Stomach (tissue), 19 donors: ENCODE measurements at places on chromosomes 7 and 10.

GRCh38 chr7:90246171-90246570, 1.2 kb downstream of the CFAP69 start:
- H3K4me3 ChIP-seq: peak overlapping the region; percentile 79
- H3K27ac ChIP-seq: no peak overlapping the region
- DNase-seq: peak; percentile 39

GRCh38 chr10:91596825-91597196, 36.1 kb downstream of the PPP1R3C start:
- no peak overlapping the region for H3K4me3 ChIP-seq
- H3K4me1 ChIP-seq: peaks cover 46% of the 10 kb centered on the region
- H3K27ac ChIP-seq: no peak overlapping the region
- H3K36me3 ChIP-seq: no peaks in the 10 kb centered on the region

DNA sequence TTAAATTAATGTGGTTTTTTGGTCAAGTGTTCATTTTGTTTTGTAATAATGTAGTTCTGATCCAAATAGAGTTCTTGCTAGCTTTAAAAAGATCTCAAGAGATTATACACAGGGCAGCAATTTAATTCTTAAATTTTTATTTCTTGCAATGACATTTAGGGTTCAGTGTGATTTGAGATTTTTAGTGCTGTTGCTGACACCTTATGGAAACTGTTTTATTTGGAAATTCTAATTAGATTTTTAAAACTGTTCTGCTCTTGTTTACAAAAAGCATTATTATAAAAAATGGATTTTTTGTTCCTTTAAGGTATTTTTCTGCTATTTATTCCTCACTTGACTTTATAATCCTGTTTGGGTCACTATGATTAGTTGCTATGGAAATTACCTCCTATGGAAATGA, 72.1 kb downstream of the RTKN2 start:
- no peak for DNase-seq
- H3K36me3 ChIP-seq: no peaks in the 10 kb centered on the region
- no peaks in the 10 kb centered on the region for H3K4me1 ChIP-seq
- no peak overlapping the region for H3K4me3 ChIP-seq

DNA sequence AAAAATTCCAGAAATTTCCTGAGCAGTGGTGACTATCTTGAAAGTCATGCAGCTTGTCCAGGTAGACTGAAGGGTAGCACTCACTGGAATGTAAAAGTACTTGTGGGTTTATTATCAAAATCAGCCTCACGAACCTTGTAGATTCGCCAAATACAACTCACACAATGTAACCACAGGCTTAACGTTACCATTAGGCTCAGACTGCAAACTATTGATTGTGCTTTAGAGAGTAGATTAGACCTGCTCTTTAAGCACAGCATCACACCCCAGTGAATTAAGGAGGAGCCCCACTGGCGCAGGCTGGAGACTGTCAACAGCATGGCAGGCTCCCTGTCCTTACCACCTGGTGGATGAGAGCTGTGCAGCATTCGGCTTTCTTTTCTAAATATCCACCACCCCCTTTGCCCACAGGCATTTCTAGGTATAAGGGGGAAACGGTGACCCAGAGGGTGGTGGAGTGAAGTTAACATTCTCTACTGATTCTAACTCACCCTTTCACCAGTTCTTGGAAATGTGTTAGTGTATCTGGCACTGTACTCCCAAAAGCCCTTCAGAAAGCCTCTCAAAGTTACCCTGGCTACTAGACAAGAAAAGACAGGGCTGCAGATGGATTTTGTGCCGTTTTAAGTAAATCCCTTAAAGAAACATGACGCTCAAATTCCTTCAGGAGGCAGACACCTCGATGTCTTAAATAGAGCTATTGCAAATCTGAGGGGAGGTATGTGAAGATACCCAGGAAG, 56.6 kb downstream of the GSDME start:
- no peak overlapping the region for H3K27ac ChIP-seq
- no peaks in the 10 kb centered on the region for H3K27me3 ChIP-seq

GRCh38 chr10:15681076-15681475, 38.6 kb downstream of the ITGA8 start:
- no peaks in the 10 kb centered on the region for H3K36me3 ChIP-seq
- no peak overlapping the region for H3K27ac ChIP-seq
- no peak overlapping the region for H3K4me3 ChIP-seq
- no peak for DNase-seq
- H3K4me1 ChIP-seq: no peaks in the 10 kb centered on the region
- H3K27me3 ChIP-seq: no peaks in the 10 kb centered on the region

GRCh38 chr10:51204701-51205100, 130.4 kb downstream of the PRKG1 start:
- no peak overlapping the region for H3K27ac ChIP-seq
- H3K36me3 ChIP-seq: no peaks in the 10 kb centered on the region
- no peak for DNase-seq
- no peaks in the 10 kb centered on the region for H3K4me1 ChIP-seq
- H3K4me3 ChIP-seq: no peak overlapping the region
- no peaks in the 10 kb centered on the region for H3K27me3 ChIP-seq

DNA sequence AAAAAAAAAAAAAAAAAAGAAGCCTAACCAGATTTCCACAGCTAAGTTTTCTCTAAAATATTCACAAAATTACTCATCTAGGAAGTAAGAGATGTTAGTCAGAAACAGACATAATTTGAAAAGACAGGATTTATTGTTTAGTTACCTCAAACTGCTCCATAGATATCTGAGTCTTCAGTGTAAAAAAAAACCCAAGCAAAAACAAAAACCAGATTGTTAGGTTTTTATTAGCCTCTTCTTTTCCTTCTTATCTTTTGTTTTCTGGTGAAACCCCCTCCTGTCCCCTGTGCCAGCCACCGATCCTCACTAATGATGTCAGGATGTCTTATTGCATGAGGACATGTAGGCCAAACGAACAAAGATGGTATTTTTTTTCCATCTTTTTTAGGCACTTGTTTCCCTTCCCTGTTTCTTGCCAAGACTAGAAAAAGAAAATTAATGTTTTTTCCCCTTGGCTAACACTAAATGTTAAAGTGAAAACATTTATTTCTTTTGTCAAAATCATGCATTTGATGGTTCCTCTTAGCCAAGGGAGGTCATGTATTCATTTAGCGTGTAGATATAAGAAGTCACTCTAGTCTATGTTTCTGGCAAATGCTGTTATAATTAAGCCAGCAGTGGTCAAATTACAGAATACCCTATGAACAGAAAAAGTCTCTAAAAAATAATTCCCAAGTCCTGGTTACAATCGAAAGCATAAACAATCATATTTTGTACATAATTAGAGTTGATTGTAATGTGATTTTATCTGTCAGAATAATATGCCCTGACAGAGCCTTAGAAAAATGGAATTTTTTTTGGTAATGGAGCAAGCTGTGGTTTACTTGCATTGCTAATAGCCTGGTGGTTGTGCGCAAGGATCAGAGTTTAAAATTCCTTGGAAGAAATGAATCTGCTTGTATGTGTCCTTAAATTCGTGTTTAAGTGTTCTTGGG, 702.4 kb upstream of the FZD8 start:
- peak; percentile 9 for DNase-seq
- no peaks in the 10 kb centered on the region for H3K4me1 ChIP-seq
- no peaks in the 10 kb centered on the region for H3K27me3 ChIP-seq

- H3K36me3 ChIP-seq: no peaks in the 10 kb centered on the region
- H3K4me3 ChIP-seq: no peak overlapping the region
- H3K27me3 ChIP-seq: no peaks in the 10 kb centered on the region
- H3K4me1 ChIP-seq: no peaks in the 10 kb centered on the region
- DNase-seq: no peak
Observed at GRCh38 chr7:147436718-147437117, 1153.8 kb upstream of the C7orf33 start.

- no peaks in the 10 kb centered on the region for H3K4me1 ChIP-seq
- H3K27ac ChIP-seq: no peak overlapping the region
- H3K27me3 ChIP-seq: no peaks in the 10 kb centered on the region
Observed at GRCh38 chr7:20287317-20287716, 43.4 kb upstream of the ITGB8 start.

- no peaks in the 10 kb centered on the region for H3K36me3 ChIP-seq
- no peaks in the 10 kb centered on the region for H3K4me1 ChIP-seq
- no peak for DNase-seq
Observed at GRCh38 chr7:124716894-124717293, 48.7 kb downstream of the GPR37 start.

GRCh38 chr10:132643709-132644526, 106.3 kb downstream of the INPP5A start:
- no peak overlapping the region for H3K27ac ChIP-seq
- H3K27me3 ChIP-seq: no peaks in the 10 kb centered on the region
- H3K4me1 ChIP-seq: peaks cover 48% of the 10 kb centered on the region
- peak; percentile 29 for DNase-seq
- no peaks in the 10 kb centered on the region for H3K36me3 ChIP-seq

GRCh38 chr7:96269246-96269994, 52.5 kb downstream of the SLC25A13 start:
- H3K27me3 ChIP-seq: no peaks in the 10 kb centered on the region
- no peak overlapping the region for H3K27ac ChIP-seq
- H3K36me3 ChIP-seq: peaks cover 9% of the 10 kb centered on the region
- no peak for DNase-seq
- no peak overlapping the region for H3K4me3 ChIP-seq
- no peaks in the 10 kb centered on the region for H3K4me1 ChIP-seq

- H3K4me3 ChIP-seq: no peak overlapping the region
- no peak overlapping the region for H3K27ac ChIP-seq
- DNase-seq: no peak
- H3K4me1 ChIP-seq: no peaks in the 10 kb centered on the region
Observed at GRCh38 chr7:49483142-49483541, 290.3 kb upstream of the VWC2 start.

DNA sequence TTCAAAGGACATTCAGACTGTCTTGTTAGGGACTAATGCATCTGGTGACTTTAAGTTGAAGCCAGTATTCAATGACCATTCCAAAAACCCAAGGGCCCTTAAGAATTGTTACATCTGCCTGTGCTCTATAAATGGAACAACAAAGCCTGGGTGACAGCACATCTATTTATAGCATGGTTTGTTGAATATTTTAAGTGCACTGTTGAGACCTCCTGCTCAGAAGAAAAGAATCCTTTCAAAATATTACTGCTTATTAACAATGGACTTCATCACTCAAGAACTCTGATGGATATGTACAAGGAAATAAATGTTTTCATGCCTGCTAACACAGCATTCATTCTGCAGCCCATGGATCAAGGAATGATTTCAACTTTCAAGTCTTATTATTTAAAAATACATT, 33.1 kb upstream of the CYP26C1 start:
- H3K27me3 ChIP-seq: no peaks in the 10 kb centered on the region
- no peak overlapping the region for H3K27ac ChIP-seq
- no peak for DNase-seq
- peaks cover 20% of the 10 kb centered on the region for H3K36me3 ChIP-seq
- no peaks in the 10 kb centered on the region for H3K4me1 ChIP-seq

- H3K27me3 ChIP-seq: no peaks in the 10 kb centered on the region
- no peak overlapping the region for H3K4me3 ChIP-seq
- DNase-seq: no peak
- no peak overlapping the region for H3K27ac ChIP-seq
- H3K4me1 ChIP-seq: no peaks in the 10 kb centered on the region
Observed at GRCh38 chr7:14403587-14403986, 414.1 kb upstream of the ETV1 start.

- H3K4me1 ChIP-seq: no peaks in the 10 kb centered on the region
- no peak overlapping the region for H3K27ac ChIP-seq
- no peak for DNase-seq
- no peaks in the 10 kb centered on the region for H3K36me3 ChIP-seq
Observed at GRCh38 chr10:101920546-101920945, 76.9 kb upstream of the KCNIP2 start.

- H3K36me3 ChIP-seq: no peaks in the 10 kb centered on the region
- H3K4me1 ChIP-seq: no peaks in the 10 kb centered on the region
- no peak overlapping the region for H3K27ac ChIP-seq
- no peak overlapping the region for H3K4me3 ChIP-seq
Observed at GRCh38 chr7:142131439-142132185, 20.1 kb downstream of the MGAM2 start.

DNA sequence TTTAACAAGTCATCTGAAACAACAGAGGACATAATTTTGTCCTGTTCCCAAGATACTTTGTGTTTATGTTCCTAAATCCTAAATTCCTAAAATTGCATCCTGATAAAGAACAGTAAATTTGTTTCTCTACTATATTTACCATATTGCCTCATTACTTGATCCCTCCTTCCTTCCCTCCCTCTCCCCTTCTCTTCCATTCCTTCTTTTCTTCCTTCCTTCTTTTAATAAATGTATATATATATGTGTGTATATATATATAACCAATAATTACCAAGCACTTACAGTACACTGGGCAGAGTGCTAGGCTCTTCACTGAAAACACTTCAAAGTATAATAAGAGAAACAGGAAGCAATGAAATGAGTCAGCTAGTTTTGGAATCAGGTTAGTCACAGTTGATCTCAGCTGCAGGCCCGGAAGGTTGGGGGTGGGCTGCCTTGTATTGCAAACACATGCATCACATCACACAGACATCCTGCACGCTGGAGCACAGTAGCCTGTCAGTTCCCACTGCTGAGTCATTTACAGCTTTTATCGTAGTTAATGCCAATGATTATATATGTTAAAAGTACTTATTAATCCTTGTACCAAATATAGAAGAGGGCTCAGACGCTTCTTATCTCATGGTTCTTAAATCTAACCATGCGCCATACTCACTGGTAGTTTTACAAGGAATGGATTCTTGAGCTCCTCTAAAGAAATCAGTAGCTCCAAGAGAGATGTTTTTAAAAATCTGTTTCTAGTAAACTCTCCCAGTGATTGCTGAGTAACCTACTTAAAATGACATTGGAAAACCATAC, 551.7 kb downstream of the GRM8 start:
- DNase-seq: peak; percentile 74
- H3K4me3 ChIP-seq: no peak overlapping the region
- H3K27ac ChIP-seq: no peak overlapping the region
- no peaks in the 10 kb centered on the region for H3K4me1 ChIP-seq

- peaks cover 14% of the 10 kb centered on the region for H3K4me1 ChIP-seq
- peaks cover 94% of the 10 kb centered on the region for H3K36me3 ChIP-seq
- no peak overlapping the region for H3K4me3 ChIP-seq
- peak overlapping the region; percentile 36 for H3K27ac ChIP-seq
- H3K27me3 ChIP-seq: no peaks in the 10 kb centered on the region
Observed at GRCh38 chr10:361203-362081, 226.2 kb downstream of the ZMYND11 start.

DNA sequence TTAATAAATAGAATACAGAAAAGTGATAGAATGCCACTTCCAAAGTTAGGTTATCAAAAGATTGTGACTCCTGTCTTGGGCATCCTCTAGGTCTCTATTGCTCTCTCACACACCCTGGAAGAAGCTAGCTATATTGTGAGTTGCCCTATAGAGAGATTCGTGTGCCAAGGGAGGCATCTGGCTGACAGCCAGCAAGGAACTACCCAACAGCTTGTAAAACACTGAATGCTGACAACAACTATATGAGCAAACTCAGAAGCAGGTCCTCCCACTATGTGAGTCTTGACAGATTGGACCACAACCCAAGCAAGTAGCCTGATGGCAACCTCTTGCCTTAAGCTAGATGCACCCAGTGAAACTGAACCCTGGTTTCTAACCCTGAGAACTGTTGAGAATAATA, 55.7 kb upstream of the CDK14 start:
- no peaks in the 10 kb centered on the region for H3K27me3 ChIP-seq
- peak; percentile 3 for DNase-seq
- no peak overlapping the region for H3K4me3 ChIP-seq
- H3K36me3 ChIP-seq: no peaks in the 10 kb centered on the region
- no peak overlapping the region for H3K27ac ChIP-seq
- H3K4me1 ChIP-seq: no peaks in the 10 kb centered on the region
